ENCODE measurements at places on chromosomes 1 and 21. TPM values are rescaled to one million over a fixed set of nuclear protein-coding genes. Genes with fewer than 3 reads are reported as not detected.

SEMA4A gene
- 0.21 TPM for total RNA-seq

CAMK1G gene
- not detected for total RNA-seq

SMYD2 gene
- total RNA-seq = 31.0 TPM

C1orf87 gene
- total RNA-seq = not detected

APOBEC4 gene
- total RNA-seq = not detected

OR2L2 gene
- total RNA-seq = not detected

B3GALT5 gene
- total RNA-seq = 0.10 TPM

DNA sequence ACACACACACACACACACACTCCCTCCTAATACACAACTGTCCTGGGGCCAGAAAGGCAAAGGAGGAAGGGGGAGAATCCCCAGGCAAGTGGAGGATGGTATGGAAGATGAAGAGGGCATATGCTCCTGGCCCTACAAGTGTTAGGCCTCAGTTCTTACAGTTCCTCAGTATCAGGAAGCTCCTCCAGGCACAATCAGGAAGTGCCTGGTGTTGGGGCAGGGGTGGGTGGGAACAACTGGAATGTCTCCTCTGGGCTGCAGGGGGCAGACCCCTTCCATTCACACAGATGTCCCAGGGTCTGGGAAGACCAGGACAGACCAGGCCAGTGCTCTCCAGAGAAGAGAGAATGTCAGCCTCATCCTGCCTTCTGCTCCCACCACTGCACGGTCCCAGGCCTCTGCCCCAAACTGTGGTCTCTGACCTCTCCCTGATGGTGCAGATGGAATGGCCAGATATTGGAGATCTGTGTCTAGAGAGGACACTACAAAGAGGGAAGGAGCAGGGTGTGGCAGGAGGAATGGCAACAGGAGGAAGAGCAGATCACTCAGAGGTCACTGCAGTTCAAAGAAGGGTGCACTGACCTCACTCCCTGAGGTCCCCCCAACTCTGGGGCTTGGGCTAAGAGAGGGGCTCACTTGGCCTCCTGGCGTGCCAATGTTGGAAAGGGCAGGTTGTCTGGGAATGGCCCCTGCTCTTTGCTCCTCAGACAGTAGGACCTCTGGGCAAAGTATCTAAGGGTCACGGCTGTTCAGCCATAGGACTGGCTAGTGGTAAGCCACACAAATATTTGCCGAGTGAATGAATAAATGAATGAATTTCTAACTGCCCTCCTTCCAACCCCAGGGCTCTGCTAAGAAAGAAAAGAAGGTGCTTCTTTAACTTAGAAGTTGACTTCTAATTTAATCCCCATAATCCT is 2.5 kb upstream of the DENND2D start:
- H3K27ac ChIP-seq = no peak overlapping the region
- no peaks in the 10 kb centered on the region for H3K36me3 ChIP-seq
- peak overlapping the region; percentile 50 for H3K4me3 ChIP-seq
- H3K27me3 ChIP-seq = peaks cover 2% of the 10 kb centered on the region
- no peak for DNase-seq
- H3K4me1 ChIP-seq = no peaks in the 10 kb centered on the region

GRCh38 chr1:169802888-169803287 is 8.2 kb upstream of the METTL18 start:
- no peak overlapping the region for H3K27ac ChIP-seq
- H3K4me1 ChIP-seq = no peaks in the 10 kb centered on the region
- H3K36me3 ChIP-seq = peaks cover 12% of the 10 kb centered on the region
- H3K4me3 ChIP-seq = no peak overlapping the region
- DNase-seq = no peak

DNA sequence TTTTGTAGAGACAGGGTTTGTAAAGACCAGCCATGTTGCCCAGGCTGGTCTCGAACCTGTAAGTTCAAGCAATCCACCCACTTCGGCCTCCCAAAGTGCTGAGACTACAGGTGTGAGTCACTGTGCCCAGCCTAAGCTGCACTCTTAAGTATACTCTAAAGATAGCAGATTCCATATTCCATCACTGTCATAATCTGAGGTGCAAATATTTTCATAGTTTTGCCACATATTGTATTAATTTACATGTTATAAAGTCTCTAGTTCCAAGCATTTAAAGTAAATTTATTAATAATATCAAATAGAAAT is 121.3 kb downstream of the HFM1 start:
- no peaks in the 10 kb centered on the region for H3K36me3 ChIP-seq
- no peak overlapping the region for H3K27ac ChIP-seq
- peaks cover 4% of the 10 kb centered on the region for H3K27me3 ChIP-seq
- H3K4me3 ChIP-seq = no peak overlapping the region
- no peak for DNase-seq

- H3K27ac ChIP-seq = no peak overlapping the region
- DNase-seq = no peak
- no peaks in the 10 kb centered on the region for H3K36me3 ChIP-seq
- H3K4me1 ChIP-seq = no peaks in the 10 kb centered on the region
Measured at GRCh38 chr1:202697038-202697437, 13.2 kb downstream of the SYT2 start.

DNA sequence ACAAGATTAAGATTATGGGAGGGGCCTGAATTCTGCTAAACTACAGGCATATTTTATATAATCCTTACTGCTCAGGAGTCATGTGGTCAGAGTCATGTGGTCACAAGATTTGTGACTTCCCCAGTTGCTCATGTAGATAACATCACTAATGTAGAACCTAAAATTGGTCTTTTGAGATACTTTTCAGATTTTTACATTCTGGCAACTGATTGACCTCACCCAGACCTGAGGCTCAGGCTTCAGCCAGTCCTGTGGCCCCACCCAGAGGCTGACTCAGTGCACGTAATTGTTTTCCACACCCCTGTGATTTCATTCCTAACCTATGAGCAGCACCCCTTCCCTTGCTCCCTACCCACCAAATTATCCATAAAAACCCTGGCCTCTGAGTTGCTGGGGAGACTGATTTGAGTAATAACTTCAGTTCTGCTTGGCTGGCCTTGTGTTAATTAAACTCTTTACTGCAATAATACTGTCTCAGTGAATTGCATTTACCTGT is 41.7 kb upstream of the ZNF326 start:
- no peak overlapping the region for H3K27ac ChIP-seq
- DNase-seq = peak; percentile 59
- no peaks in the 10 kb centered on the region for H3K36me3 ChIP-seq
- no peaks in the 10 kb centered on the region for H3K4me1 ChIP-seq
- H3K27me3 ChIP-seq = no peaks in the 10 kb centered on the region

DNA sequence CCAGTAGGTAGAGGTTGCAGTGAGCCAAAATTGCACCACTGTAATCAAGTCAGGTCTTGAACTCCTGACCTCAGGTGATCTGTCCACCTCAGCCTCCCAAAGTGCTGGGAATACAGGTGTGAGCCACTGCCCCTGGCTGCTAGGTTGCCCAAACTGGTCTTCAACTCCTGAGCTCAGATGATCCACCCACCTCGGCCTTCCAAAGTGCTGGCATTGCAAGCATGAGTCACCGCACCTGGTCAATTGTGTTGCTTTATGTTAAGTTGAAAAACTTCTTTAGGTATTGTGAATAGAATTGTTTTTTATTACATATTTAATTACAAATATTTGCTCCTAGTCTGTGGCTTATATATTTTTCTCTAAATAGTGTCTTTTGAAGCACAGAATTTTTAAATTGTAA is 80.5 kb downstream of the PRKAB2 start:
- H3K4me3 ChIP-seq = no peak overlapping the region
- no peaks in the 10 kb centered on the region for H3K36me3 ChIP-seq
- no peak overlapping the region for H3K27ac ChIP-seq
- no peaks in the 10 kb centered on the region for H3K4me1 ChIP-seq
- H3K27me3 ChIP-seq = peaks cover 8% of the 10 kb centered on the region

DNA sequence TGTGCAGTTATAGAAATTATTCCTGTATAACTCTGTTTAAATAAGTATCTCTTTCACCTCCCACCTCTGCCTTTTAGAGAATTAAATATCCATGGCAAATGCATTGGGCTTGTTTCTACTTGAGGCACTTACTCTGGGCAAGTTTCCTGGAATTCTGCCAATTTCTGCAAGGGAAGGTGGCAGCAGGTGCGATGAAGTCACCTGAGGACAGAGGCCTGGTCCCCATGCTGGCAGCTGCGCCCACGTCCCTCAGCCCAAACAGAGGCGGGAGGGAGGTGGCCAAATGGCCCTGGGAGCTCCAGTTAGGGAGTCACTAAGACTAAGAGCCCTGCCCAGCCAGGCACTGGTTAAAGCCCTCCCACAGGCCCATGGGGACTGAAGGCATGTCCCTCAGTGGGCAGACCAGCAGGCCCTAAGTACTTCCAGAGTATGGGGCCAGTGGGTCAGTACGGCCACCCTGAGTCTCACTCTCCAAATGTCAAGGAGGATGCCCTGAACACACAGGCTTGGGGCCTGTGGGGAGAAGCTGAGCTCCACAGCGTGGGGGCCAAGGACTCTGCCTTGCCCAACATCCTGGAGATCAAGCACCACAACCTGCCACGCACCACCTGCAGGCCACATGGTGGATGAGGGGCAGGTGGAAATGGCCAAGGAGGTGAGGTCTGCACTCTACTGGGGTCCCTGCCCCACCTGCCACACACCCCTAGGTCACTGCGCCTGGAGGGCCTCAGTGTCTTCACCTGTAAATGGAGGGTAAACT is 19.4 kb downstream of the ACOT7 start:
- no peak overlapping the region for H3K27ac ChIP-seq
- H3K36me3 ChIP-seq = no peaks in the 10 kb centered on the region
- DNase-seq = no peak
- H3K27me3 ChIP-seq = no peaks in the 10 kb centered on the region
- H3K4me1 ChIP-seq = peaks cover 4% of the 10 kb centered on the region

GRCh38 chr1:165855010-165855838 is 27.8 kb downstream of the UCK2 start:
- no peaks in the 10 kb centered on the region for H3K36me3 ChIP-seq
- no peak overlapping the region for H3K4me3 ChIP-seq
- H3K27ac ChIP-seq = no peak overlapping the region
- no peaks in the 10 kb centered on the region for H3K27me3 ChIP-seq
- H3K4me1 ChIP-seq = peaks cover 22% of the 10 kb centered on the region

DNA sequence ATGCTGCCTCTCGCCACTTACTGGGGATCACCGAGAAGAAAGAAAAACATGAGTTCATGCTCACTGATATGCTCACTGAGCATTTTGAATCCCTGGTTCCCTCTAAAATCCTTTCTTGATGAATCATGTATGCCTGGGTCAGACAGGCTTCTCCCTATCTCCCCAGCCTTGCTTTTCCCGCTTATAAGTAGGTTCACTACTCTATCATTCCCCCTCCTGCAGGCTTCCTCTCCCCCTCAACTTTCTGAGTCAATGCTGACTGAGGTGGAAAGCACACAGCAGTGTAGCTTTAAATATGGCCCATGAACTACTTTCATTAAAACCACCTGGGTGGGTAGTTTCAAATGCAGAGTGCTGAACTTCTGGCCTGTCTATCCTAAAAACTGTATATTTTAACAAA is 41.7 kb downstream of the FMO4 start:
- no peaks in the 10 kb centered on the region for H3K36me3 ChIP-seq
- H3K27me3 ChIP-seq = no peaks in the 10 kb centered on the region
- H3K27ac ChIP-seq = no peak overlapping the region
- DNase-seq = no peak

- H3K36me3 ChIP-seq = no peaks in the 10 kb centered on the region
- no peaks in the 10 kb centered on the region for H3K4me1 ChIP-seq
- peaks cover 11% of the 10 kb centered on the region for H3K27me3 ChIP-seq
- no peak overlapping the region for H3K4me3 ChIP-seq
- no peak overlapping the region for H3K27ac ChIP-seq
Measured at GRCh38 chr1:147579934-147580537, 38.7 kb downstream of the BCL9 start.

- H3K36me3 ChIP-seq = no peaks in the 10 kb centered on the region
- peaks cover 24% of the 10 kb centered on the region for H3K4me1 ChIP-seq
- no peaks in the 10 kb centered on the region for H3K27me3 ChIP-seq
- DNase-seq = no peak
- H3K4me3 ChIP-seq = no peak overlapping the region
Measured at GRCh38 chr1:15425958-15426357, 12.3 kb upstream of the CTRC start.

DNA sequence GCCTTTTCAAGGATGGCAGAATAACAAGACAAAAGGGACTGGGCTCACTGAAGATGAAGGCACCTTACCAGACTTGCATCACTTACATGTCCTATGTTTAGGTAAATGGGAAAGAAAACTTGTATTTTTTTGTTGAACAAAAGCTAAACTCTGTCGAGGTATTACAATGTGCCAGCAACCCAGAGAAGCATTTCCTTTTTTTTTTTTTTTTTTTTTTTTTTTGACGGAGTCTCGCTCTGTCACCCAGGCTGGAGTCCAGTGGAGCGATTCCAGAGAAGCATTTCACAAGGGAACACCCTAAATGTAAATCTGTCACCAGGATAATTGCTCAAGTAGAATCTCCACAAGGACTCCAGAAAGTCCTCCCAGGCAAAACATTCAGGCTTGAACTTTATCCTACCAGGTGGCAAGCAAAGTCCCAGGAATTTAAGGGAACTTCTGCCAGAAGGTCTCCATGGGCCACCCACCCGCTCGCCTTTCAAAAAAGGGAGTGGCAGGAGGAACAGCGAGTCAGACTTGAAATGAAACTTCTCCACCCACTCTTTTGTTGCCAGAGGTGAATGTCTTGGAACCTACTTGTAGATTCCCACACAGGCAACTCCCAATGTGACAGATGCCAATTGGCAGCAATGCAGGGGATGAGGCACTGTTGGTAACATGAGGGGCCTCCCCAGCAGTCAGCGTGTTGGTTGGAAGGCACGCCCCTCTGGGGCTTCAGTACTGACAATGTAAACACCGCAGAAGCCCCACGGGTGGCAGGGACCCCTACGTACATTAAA is 125.0 kb downstream of the TIAM1 start:
- no peak overlapping the region for H3K4me3 ChIP-seq
- no peaks in the 10 kb centered on the region for H3K27me3 ChIP-seq
- H3K36me3 ChIP-seq = no peaks in the 10 kb centered on the region
- no peak overlapping the region for H3K27ac ChIP-seq
- no peaks in the 10 kb centered on the region for H3K4me1 ChIP-seq

- H3K4me3 ChIP-seq = peak overlapping the region; percentile 82
- peak; percentile 50 for DNase-seq
- H3K27ac ChIP-seq = peak overlapping the region; percentile 93
Measured at GRCh38 chr1:48470481-48470855, 1.5 kb downstream of the SPATA6 start.

DNA sequence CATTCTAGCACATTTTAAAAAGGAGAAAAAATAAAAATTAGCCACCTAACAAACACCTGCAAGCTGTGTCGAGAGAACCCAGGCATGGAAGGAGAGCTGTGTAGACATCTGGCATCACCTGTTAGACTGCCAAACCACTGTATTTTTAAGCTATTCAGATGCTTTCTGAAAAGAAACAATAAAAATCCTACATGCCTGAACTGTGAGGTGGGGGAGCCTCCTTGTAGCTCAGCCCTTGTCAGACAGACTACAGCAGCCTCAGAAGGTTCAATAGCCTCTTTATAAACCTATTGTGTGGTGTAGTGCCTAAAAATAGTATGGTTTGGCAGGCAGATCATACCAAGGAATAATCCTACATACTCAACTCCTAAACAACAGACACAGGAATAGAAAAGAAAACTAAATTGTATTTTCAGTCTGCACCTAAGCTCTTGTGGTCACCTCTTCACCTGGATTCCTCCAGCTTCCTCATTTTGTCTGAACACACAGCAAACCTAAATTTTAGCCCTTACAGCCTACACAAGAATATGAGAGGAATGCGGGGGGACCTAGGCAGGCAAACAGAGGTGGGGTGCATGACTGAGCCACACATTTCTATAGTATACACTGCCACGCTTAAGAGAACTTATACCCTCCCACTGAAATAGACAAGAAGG is 67.0 kb downstream of the SIPA1L2 start:
- no peaks in the 10 kb centered on the region for H3K36me3 ChIP-seq
- H3K27me3 ChIP-seq = no peaks in the 10 kb centered on the region
- no peak for DNase-seq

GRCh38 chr1:178189814-178190213 is 95.9 kb downstream of the RASAL2 start:
- H3K27ac ChIP-seq = no peak overlapping the region
- H3K4me3 ChIP-seq = no peak overlapping the region
- H3K4me1 ChIP-seq = peaks cover 15% of the 10 kb centered on the region
- DNase-seq = no peak
- H3K36me3 ChIP-seq = no peaks in the 10 kb centered on the region

All from Panc1 (cell line).